ENCODE measurements at places on chromosomes 5 and 9.

GRCh38 chr9:92595930-92596329 lies 60.1 kb upstream of the ECM2 start:
- DNase-seq = no peak

GRCh38 chr9:136603901-136604814 lies 58.3 kb upstream of the NOTCH1 start:
- no peak for DNase-seq

DNA sequence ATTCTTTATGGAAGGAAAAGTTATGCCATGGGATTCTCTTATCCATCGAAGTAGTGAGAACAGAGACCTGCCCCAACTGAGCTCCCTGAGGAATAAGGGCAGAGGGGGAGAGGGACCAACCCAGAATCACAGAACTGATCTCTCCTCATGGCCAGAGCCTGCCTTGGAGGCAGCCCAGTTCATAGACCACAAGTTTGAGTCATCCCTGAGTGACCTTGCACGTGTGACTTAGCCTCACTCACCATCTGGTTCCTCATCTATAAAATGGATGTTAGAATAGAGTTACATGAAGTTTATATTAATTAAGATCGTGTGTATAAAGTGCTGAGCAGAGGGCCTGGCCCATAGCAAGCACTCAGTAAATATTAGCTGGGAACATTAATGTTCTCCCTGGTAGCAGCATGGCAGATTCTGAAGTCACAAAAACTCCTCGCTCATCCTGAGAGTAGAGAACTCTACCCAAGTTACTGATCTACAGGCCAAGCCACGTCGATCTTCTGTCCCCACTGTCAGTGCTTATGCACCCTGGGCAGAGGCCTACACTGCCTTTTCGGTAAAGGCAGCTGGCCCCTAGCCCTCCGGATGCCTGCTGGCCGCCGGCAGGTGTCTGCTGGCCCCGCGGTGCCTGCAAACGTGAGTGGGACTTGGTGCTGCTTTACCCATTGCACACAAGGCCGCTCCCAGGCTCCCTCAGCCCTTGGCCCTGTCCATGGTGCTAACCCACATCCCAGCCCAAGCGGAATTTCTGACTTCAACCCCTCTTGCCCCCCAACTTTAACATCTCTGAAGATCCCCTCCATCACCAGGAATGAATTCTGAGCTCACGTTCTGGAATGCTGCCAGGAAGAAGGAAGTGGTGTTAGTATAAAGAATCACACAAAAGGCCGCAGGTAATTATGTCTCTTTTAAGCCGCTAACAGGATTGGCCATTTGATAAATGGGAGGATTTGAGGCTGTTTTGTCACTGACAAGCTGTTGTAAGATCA lies 61.1 kb upstream of the ARAP3 start:
- DNase-seq = no peak

DNA sequence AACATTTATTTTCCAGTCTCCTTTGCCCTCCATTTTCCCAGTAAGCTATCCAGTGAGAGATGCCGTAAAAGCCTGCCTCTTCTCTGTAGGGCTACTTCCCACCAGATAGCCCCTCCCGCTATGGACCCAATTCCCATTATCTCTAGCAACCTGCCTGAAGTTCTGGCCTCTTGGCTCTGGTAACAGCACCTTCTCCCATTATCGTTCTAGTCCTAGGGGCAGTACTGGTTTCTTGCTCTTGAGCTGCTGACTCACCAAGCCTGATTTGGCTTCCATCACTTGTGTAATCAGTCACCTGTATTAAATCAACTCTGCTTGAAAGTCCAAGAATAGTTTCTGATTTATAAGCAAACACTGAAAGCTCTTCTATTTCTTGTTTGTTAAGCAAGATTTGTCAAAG lies 42.8 kb upstream of the PARP8 start:
- no peak for DNase-seq

DNA sequence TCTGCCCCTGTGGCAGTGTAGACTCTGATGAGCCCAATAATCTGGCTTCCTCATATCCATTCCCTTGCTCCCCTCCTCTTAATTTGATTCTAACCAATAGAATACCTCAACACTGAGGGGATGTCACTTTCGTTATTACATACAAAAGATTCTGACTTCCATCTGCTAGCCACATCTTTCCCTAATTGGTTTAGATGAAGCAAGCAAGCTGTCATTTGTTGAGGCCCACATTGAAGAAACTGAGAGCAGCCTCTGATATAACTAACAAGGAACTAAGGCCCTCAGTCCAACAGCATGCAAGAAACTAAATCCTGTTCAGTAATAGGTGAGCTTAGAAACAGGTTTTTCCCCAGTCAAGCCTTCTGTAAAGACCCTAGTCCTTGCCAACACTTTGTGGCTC lies 5.8 kb downstream of the ADAMTS6 start:
- no peak for DNase-seq
